ENCODE measurements at places on chromosomes 2 and 18.
A peak's percentile ranks its signal among the peaks of the same experiment; 100 is the strongest.

DNA sequence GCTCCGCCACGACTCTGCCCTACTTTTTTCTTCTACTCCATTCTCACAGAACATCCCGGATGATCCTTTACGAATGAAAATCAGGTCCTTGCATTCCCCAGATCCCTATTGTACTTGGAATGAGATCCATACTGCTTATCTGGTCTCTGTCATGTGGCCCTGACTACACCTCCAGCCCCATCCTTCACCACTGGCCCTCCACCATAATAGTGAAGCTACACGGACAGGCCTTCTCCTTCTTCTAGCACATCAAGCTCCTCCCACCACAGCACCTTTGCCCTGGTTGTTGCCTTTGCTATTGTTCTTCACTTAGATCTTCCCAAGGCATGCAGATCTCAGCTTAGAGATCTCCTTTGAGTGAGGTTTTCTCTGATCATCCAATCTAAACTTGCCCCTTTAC is 20.1 kb upstream of the RMDN2 start:
- no peak for DNase-seq

- no peak for DNase-seq
These were observed 113.1 kb upstream of the SLC38A11 start for GRCh38 chr2:165068487-165068757.

DNA sequence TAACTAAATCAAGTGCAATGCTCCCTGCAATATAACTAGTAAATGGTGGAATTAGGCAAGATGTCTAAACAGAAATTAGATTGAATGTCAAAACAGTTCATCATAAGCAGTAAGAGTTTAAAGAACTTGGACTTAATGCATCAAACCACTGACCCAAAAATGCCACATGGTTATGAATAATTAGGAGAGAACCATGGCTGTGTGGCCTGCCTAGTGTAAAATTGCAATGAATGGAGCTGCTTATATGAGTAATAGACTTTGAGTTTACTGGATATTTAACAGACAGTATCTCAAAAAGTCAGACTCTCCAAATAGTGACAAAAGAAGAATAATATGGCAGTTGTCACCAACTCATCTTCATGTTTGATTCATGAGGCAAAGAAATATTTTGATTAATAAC is 101.6 kb upstream of the COL5A2 start:
- no peak for DNase-seq

DNA sequence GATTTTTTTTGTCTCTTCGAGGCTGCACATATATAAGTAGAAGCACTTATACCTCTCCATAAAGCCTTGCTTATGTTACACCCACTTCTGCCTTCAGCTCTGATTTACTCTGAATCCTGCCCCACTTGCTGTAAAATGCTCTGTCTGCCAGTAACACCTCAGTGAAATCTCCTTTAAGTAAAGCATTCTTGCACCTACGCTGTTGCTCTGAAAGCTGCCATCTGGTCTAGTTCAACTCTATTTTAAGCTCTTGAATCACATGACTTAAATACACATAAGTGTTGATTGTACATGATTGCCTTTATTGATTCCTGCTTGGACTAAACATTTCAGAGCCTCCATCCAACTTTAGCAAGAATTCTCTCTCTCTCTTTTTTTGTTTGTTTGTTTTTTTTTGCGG is 609.0 kb upstream of the CELF4 start:
- DNase-seq: no peak

DNA sequence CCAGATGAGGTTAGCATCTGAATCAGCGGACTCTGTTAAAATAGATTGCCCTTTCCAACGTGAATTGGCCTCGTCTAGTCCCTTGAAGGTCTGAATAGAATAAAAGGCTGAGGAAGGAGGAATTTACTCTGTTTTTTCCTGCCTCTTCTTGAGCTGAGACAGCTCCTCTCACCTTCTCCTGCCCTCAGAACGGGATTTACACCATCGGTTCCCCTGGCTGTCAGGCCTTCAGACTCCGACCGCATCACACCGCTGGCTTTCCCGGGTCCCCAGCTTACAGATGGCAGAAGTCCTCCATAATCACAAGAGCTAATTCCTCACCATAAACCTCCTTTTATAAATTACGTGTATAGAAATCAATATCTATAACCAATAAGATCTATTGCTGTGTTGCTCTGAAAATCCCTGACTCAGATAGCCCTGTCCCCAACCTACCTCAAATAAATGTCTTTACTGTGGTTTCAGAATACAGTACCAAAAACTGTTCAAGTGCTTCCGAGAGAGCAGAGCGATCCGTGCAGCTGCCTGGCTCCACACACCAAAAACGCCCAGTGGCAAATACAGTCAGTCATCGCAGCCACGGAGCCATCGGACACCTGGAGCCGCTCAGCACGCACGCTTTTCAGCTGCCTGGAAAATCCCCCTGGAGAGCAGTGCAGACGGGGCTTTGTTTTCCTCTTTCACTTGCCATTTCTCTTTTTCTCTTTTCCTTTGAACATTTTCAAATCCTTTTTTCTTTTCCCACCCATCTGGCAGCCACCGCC is 196.9 kb downstream of the NRP2 start:
- no peak for DNase-seq

- DNase-seq: peak; percentile 40
These were observed 78.2 kb downstream of the UBE2E3 start for GRCh38 chr2:181058378-181059269.

GRCh38 chr2:20362701-20363435 is 12.2 kb upstream of the PUM2 start:
- DNase-seq: no peak
